ENCODE measurements at places on chromosomes 4 and X.

DNA sequence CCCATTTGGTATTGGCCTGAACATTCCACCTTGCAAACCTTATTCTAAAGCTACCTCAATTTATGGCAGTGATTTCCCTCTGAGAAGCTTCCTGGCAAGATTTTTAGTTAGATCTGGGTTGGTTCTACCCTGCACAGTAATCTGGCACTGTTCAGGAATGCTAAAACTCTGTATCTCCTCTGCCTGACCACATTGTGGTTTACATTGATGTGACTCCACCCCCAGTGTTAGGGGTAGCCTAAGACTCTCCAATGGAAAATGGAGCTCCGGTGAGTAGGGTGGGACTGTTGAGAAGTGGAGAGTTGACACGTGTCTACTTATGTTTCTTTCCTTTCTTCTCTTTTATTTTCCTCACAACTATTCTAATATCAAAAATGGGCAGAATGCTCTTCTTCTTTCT, 45.4 kb downstream of the BMPR1B start:
- DNase-seq: no peak

GRCh38 chrX:139936259-139936658, 3.4 kb upstream of the ATP11C start:
- no peak for DNase-seq

DNA sequence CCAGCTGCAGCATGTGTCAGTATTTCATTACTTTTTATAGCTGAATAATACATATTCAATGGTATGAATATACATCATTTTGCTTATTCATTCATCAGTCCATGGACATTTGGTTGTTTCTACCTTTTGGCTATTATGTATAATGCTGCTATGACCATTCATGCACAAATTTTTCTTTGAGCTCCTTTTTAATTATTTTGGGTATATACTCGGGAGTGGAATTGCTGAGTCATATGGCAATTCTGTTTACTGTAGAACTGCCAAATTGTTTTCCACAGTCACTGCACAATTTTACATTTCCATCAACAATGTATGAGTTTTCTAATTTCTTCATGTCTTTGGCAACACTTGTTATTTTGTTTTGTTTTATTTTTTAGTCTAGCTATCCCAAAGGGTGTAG, 405.9 kb upstream of the PITX2 start:
- DNase-seq: no peak

DNA sequence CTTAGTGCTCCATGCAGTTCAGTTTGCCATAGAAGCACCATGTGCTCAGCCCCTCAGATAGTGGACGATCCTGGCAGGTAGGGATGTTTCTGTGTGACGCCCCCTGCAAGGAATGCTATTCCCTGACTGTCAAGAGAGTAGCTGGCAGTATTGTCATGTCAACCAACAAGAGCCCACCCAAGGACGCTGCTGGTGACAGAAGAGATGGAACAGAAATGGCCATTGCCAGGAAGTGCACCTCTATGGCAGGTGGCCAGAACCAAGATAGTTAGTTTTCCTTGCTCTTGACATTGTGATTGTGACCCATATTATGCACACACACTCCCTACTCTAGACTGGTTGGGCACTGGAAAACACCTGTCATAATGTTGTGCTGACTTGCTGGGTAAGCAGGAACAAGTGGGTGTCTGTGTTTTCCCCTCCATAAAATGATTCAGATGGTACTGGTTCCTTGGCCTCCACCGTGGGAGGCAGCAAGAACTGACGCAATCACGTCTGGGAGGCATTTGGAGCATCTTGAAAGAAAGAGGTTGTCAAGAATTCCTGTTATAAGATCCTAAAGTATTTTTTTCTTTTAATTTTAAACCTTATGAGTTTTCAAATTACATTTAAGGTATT, 507.9 kb downstream of the MID1IP1 start:
- peak; percentile 69 for DNase-seq

- no peak for DNase-seq
These were observed 94.8 kb upstream of the CENPE start for GRCh38 chr4:103292959-103293358.

GRCh38 chrX:41558531-41558930, 111.4 kb downstream of the NYX start:
- DNase-seq: peak; percentile 21

- no peak for DNase-seq
These were observed 29.1 kb downstream of the NELFA start for GRCh38 chr4:1979477-1980196.

- no peak for DNase-seq
These were observed 53.0 kb upstream of the MMAA start for GRCh38 chr4:145566086-145566708.

DNA sequence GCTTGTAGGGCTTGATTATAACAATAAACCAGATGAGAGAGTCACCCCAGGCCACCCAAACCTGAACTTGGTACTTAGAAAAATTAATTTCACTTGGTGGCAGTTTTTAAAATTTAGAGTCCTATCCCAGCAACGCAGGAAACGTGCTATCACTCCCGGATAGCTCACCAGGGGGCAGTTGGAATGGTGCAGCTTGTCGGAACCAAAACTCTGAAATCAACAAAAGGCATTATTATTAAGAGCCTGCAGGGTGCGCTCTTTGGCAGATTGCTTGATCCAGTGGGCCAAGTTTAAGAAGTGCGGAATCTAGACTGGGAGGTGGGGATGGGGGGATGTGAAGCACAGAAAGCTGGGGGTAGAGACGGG, 2.4 kb downstream of the FRAS1 start:
- DNase-seq: peak; percentile 88

- peak; percentile 40 for DNase-seq
These were observed 6.4 kb upstream of the COMMD8 start for GRCh38 chr4:47469951-47470350.

DNA sequence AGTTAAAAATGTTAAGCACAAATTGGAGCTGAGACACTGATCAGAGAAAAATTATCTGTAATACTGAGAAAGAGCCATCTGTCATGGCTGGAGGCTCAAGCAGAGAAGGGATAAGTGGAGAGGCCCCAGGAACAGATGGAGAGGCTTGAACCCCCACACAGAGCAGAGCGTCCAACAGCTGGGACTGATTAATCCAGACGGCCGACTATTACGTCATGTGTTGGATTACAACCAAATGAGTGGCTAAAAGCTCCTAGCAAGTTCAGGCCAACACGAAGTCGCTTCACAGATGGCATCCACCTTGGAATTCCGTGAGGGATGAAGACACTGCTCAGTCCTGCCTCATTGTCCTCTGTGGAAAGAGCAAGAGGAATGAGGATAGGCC, 57.7 kb upstream of the ATXN3L start:
- peak; percentile 42 for DNase-seq

DNA sequence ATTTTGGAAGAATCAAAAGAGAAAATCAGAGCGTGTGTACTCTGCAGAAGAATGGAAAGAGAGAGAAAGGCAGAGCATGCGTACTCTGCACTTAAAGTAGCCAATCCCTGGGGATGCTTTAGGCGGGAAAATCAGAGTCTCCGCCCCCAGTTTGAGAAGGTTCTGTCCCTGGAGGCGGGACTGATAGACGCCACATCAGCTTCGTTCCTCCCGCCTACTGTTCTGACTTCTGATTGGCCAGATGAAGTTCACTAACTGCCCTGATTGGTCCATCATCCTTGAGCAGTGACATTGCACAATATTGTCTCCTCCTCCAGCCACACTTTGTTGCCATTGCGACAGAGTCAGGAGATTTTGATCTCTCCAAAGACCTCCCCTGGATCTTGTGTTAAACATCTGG, 23.8 kb downstream of the SSX1 start:
- no peak for DNase-seq

GRCh38 chrX:45351478-45351877, 150.8 kb upstream of the DIPK2B start:
- DNase-seq: peak; percentile 55

DNA sequence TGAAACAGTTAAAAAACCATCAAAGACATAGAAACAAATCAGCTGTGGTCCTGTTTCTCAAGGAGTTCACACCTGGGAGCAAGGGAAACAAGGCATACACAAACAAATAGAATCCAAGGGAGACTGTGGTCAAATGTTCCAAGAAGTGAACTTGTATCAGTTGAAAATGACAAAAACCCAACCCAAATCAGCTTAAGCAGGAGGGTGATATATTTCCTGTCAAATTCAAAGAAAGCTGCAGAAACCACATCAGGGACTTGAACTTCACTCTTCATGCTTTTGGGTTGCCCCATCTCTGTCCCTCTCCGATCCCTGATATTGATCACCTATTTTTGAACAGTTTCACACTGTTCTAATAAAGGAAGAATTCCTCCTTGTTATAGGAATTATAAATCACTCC, 148.6 kb upstream of the FMR1 start:
- no peak for DNase-seq

- peak; percentile 85 for DNase-seq
These were observed 32.0 kb downstream of the CCSER1 start for GRCh38 chr4:90159193-90159592.

DNA sequence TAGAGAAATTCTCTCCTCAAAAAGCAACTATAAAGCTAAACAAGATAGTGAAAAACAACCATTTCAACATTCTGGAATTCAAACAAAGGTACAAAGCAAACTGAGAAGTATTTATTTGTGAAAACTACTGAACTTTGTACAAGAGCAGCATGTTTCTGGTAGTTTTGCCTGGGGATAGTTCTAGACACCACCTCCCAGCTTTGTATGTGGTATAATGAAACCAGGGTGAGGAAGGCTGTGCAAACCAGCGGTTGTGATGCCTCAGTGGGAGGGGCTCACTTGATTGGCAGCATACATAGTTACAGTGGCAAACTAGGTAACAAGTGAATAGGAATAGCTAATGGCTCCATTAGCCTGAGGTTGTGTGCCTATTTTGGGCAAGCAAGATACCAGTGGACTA, 18.6 kb upstream of the FRMD7 start:
- no peak for DNase-seq

DNA sequence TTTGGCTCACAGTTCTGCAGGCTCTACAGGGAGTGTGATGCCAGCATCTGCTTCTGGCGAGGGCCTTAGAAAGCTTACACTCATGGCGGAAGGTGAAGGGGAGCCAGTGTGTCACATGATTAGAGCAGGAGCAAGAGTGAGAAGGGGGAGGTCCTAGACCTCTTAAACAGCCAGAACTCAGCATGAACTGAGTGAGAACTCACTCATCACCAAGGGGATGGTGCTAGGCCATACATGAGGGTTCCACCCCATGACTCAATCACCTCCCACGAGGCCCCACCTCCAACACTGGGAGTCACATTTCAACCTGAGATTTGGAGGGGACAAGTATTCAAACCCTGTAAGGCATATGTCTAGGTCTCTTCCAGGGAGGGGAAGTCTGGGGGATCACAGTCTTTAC, 33.4 kb downstream of the SPRY1 start:
- DNase-seq: no peak

Data from kidney tubule cell (primary cell).